D341Med (cell line): ENCODE measurements at places on chromosomes 4 and X.

GRCh38 chr4:149709640-149710039 is 106.0 kb downstream of the IQCM start:
- no peak for DNase-seq

DNA sequence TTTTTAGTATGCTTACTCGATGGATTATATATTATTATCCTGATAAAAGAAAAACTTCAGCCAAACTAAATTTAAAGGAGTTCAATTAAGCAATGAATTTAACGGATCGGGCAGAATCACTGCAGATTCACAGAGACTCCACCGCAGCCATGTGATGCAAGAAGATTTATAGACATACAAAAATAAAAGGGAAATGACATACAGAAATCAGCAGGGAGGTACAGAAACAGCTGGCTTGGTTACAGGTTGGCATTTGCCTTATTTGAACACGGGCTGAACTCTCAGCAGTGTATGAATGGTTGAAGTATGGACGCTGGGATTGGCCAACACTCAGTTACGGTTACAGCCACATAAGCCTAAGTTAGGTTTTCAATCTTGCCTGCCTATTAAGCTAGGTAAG is 35.4 kb upstream of the DHRSX start:
- DNase-seq, result no peak

DNA sequence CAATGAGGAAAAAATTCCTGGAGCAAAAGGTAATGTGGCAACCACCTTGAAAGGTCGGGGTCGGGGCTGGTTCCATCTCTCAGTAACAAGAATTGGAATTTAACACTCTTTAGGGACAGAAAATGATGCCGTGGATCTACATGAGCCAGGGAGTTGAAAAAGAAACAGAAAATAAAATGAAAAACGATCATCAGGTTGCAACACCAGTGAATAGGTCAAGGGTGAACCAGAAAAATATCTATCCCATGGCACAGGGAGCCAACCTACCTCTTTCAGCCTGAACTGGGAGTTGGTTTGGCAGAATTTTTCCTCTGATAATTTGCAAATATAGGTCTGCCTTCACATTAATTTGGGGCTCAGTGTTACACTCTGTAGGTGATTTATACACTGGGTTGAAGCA is 93.7 kb downstream of the C4orf33 start:
- no peak for DNase-seq

GRCh38 chr4:57064811-57065711 is 45.1 kb downstream of the IGFBP7 start:
- no peak for DNase-seq

DNA sequence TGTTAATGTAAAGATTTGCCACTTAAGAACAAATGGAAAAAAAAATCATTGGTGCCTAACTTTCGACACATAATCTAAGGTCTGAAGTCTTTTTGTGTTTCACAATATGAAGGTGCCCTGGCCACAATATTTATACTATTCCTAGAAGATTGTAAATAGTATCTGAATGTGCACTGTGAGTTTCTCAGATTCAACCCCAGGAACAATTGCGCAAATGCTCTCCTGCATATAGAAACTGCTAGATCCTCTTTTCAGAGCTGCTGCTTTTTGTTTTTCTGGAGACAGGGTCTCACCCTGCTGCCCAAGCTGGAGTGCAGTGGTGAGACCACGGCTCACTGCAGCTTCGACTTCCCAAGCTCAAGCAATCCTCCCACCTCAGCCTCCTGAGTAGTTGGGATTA is 480.1 kb upstream of the FTHL17 start:
- DNase-seq, result no peak

- no peak for DNase-seq
These were observed 32.7 kb upstream of the MSN start for GRCh38 chrX:65634732-65635131.

DNA sequence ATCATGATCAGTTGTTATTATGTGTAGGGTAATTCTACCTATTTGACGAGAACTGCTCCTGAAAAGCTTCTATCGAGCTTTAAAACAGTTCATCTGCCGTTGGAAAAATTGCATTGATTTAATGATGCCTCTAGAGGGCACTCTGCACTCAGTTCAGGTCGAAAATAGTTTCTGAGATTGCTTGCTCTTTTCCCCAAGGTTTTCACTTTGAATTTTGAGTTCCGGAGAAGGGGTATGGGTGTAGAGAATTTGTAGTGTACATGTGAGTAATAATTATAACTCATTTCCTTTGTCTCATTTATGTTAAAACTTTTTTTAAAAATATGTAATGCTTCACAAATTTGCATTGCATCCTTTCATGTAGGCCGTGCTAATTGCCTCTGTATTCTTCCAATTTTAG is 28.4 kb upstream of the TNIP3 start:
- DNase-seq, result peak; percentile 40

DNA sequence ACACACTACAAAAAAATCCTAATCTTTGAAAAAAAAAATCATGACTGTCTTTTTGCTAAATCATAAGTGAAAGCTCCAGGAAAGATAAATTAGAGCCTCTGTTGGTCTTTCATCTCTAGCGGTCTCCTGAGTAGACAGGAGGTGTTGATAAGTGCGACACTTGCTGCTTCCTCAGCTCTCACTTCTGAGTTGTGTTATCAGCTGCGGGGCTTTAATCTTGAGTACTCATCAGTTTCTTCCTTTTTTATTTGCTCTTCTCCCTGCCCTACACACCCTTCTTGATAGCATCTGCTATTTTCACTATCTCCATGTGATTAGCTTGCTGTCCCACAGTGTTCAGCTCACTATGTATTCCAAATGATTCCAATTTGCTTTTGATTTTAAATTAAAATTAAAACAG is 1449.2 kb downstream of the C4orf33 start:
- no peak for DNase-seq

GRCh38 chr4:147822128-147822527 is 90.2 kb downstream of the ARHGAP10 start:
- DNase-seq, result no peak

GRCh38 chr4:64584981-64585557 is 175.8 kb upstream of the TECRL start:
- peak; percentile 26 for DNase-seq

GRCh38 chr4:132299841-132300240 is 849.3 kb upstream of the PCDH10 start:
- DNase-seq, result no peak

DNA sequence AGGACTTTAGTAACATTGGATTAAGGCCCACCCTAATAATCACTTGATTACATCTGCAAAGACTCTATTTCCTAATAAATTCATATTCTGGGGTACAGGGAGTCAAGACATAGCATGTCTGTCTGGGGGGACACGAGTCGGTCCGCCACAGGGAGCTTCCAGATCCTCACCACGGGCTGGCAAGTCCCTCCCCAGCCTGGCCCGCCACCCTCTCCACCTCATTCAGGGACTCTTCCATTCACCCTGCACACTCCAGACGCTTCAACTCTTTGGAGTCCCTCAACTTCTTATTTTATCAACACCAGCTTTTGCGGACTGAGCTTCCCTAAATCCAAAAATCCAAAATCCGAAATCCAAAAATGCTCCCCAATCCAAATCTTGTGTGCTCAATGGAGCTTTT is 71.2 kb downstream of the DCTD start:
- no peak for DNase-seq

DNA sequence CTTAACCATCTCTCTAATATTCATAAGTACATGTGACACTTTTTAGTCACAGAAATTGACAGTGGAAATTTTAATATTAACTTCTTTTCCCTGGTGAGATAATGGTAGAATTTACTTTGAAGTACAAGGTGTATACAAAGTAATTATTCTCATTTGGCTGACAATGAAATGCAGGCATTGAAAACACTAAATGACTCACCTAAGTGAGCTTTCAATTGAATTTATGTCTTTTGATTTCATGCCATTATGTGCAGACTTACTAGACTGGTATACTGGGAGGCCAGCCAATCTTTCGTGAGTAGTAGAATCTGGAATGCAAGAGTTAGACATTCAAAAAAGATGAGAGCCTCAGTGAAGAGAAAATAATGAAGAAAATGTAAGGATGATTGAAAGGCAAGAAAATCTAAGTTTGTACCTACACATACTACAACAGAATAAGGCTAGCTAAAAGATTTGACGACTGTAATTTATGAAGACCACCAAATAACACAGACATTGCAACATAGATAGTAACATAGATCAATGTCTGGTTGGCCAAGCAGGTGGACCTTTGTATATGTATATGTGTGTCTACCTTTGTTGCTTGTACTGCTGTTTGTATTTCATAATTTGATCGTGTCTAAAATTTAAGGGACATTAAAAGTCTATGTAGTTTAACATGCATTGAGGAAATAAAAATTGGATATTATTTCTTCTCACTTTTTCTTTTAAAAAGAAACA is 459.7 kb downstream of the IL15 start:
- DNase-seq, result no peak

DNA sequence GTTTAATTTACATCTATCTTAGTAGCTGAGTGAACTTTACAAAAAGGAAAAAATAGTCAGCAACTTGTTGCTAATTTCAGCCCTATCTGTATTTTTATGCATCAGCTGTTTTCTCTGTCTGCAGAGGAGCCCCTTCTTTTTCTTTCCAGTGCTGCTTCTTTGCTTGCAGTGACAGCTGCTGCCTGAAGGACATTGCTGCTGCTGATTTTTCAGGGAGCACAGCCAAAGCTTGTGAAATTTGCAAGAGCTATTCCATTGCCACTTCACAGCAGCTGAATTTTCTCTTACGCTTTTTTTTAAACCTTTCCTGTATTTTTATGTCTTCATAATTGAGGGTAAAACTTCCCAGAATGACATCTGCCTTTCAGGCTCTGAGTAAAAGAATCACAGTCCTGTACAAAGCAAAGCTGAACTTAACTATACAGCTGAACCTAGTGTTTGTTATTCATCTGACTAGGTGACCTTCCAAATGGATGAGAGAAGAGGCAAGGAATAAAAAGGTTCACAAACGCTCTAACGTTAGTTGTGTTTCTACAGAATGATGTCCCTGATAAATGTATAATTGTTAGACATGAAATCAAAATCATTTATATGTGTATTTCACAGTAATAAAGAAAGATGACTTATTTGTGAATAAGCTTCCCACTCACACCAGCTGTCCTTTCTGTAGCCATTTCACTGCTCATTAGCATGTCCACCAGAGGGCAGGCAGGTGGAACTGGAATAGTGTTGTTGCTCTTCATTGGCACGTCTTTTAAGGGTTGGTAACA is 541.4 kb downstream of the ADGRL3 start:
- peak; percentile 51 for DNase-seq

DNA sequence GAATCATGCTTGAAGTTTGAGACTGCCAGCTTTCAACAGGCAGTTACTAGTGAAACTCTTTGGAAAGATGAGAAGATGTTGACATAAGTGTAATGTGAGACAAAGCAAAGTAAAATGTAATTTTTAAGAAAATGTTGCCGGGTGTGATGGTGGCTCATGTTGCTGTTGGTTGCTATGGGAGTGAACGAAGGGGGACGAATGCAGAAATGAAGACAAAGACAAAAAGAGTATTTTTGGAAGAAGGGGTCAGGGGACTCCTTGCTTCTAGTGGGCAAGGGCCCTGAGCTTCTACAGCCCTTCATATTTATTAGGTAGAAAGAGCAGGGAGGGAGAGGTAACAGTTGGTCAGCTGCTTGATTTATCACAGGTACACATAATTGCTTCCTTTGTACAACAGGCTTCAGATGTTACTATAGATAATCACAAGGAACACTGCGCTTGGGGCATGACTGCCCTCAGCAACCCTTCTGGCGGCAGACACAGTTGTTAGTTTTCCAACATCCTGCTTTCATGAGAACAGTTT is 11.9 kb upstream of the UGDH start:
- no peak for DNase-seq

DNA sequence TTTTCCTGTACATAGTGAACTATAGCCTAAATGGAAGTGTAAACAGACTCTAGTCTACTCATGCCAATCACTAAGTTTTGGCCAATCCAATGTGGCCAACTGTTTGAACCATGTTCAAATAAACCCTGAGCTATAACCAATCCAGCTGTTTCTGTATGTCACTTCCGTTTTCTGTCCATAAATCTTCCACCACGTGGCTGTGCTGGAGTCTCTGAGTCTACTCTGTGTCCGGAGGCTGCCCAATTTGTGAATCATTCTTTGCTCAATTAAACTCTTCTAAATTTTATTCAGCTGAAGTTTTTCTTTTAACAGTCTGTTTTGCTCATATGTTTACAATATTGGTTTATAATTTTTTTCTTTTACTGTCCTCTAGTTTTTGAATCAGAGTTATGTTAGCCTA is 112.3 kb upstream of the BANK1 start:
- no peak for DNase-seq

DNA sequence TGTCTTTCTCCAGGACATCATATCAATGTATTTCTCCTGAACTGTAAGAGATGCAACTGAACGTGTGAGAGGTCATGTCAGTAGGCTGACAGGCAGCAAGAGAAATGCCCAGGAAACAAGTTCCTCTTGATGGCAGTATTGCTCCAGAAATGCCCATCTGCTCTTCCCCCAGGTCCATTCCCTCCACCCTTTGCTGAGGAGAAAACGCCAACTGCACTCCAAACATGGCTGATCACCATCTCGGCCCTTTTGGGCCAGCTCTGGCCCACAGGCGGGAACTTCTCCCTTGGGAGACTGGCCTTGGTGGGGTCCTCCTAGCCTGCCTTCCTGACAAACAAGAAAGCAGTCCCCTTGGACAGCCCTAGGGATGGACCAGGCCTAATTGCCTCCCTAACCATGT is 276.5 kb upstream of the AGTR2 start:
- DNase-seq, result no peak

DNA sequence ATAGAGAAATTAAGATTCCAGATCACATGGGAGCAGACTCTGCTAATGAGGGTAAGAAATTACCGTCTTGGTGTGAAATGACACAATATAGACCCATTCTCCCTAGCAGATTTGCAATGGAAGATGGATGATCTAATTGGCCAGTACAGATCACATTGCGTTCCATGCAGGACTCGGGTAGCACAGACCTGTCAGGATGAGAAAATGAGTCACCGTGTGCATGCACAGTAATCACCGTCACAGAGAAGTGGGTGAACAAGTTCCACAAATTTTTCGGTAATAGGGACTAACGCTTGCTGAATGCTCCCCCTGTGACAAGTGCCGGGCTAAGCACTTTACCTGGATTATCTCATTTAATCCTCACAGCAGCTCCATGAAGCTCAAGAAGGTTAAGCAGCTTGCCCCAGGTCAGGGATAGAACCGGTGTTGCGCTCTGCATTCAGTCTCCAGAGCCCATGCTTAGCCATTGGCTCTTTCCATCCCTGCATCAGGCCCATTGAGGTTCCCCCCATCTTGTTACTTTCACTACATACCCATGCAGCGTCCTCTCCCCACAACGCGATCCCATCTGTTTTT is 375.6 kb downstream of the FBXW7 start:
- DNase-seq, result peak; percentile 68

DNA sequence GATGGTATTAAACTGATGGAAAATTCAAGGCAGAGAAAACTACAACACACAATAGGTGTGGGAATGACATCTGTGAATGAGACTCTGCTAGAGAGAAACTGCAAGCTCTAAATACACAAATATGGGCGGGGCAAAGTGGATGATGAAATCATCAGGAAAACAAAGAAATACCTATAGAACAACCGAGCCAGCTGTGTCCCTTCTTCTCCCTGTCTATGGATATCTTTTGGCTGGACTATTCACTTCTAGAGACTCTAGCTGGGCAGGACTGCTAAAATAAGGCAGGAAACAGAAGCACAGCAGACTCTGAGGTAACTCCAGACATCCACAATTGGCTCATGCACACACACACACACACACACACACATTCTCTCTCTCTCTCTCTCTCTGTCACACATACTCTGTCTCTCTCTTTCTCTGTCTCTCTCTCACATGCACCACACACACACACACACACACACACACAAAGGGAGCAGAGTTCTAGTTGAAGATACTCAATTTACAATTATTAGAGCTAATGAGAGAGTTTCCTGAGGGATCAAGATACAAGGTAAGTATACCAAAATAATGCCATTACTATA is 27.2 kb upstream of the EDNRA start:
- DNase-seq, result no peak
